Spinal cord (tissue), 10 donors: ENCODE measurements at places on chromosomes 5 and 9. TPM values are rescaled to one million over a fixed set of nuclear protein-coding genes. Genes with fewer than 3 reads are reported as not detected.

The DCANP1 gene
- not detected for polyA plus RNA-seq

The SMIM33 gene
- not detected for polyA plus RNA-seq

The ANKRD18A gene
- polyA plus RNA-seq = 7.0 TPM

The ZCCHC7 gene
- 17.3 TPM for polyA plus RNA-seq

The SIT1 gene
- polyA plus RNA-seq = 0.36 TPM

The CNTFR gene
- 110 TPM for polyA plus RNA-seq

The TRPM3 gene
- 16.7 TPM for polyA plus RNA-seq

The STC2 gene
- polyA plus RNA-seq = 1.4 TPM

The CTNNAL1 gene
- 33.8 TPM for polyA plus RNA-seq

The LEAP2 gene
- 3.2 TPM for polyA plus RNA-seq

The NFIB gene
- 86.4 TPM for polyA plus RNA-seq

The GRIN3A gene
- polyA plus RNA-seq = 27.2 TPM

The ARID3C gene
- polyA plus RNA-seq = 0.60 TPM

The LECT2 gene
- polyA plus RNA-seq = 2.1 TPM

The GABRA6 gene
- polyA plus RNA-seq = 0.48 TPM

The CTSV gene
- polyA plus RNA-seq = 4.0 TPM
